Left colon (tissue), 2 donors: ENCODE measurements at places on chromosomes 7 and 10. TPM values are rescaled to one million over a fixed set of nuclear protein-coding genes. Genes with fewer than 3 reads are reported as not detected.

Gene VGF
- 0.40 TPM for total RNA-seq

DNA sequence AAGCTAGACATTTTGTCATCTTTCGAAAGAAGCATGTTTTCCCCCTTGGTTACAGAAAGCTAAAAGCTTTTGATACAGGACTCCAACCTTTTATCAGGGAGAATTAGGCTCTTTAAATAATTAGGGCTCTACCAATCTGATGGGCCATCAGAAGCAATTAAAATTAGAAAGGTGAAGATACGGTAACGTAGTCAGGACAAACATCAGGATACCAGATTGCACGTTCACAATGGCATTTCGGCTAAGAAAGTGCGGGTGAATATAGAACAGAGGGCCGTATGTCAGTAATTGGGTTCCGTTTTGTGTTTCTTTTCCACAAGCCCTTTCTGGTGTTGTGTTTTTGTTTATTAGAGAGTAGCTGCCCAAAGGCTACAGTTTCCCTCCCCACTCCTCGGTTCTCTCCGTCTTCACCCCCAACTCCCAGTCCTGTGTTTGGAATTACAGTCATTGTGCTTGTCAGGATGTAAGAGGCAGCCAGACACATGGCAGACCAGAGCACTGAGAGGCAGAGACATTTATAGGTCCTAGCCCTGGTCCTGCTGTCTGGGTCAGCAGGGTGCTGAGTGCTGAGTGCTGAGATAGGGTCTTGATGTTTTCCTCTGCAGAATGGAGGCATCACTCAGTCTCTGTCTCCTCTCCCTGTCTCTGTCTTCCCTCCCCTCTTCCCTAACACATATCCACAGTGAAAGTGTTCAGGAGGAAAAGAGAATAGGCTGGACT, 5.5 kb downstream of the PFKP start:
- no peak for DNase-seq

Gene HOXA10
- total RNA-seq = 23.4 TPM

GRCh38 chr7:127671341-127671740, 19.3 kb downstream of the SND1 start:
- no peak for DNase-seq

Gene SNCG
- total RNA-seq = 6.8 TPM

DNA sequence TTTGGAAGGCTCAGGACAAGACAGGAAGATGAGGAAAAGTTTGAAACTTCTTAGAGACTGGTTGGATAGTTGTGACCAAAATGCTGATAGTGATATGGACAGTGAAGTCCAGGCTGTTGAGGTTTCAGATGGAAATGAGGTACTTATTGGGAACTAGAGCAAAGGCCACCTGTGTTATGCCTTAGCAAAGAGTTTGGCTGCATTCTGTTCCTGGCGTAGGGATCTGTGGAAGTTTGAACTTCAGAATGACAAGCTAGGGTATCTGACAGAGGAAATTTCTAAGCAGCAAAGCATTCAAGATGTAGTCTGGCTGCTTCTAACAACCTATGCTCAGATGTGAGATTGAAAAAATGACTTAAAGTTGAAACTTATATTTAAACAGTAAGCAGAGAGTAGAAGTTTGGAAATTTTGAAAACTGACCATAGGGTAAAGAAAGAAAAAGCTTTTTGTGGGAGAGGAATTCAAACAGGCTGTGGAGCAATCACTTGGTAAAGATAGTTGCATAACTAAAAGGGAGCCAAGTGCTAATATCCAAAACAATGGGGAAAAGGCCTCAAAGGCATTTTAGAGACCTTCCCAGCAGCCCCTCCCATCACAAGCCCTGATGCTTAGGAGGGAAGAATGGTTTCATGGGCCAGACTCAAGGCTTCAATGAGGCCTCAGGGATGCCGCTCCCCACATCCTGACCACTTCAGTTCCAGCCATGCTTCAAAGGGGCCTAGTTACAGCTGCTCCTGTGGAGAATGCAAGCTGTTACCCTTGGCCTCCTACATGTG, 415.1 kb downstream of the INHBA start:
- no peak for DNase-seq

- DNase-seq = no peak
Measured at GRCh38 chr7:48658138-48658537, 266.2 kb upstream of the CDC14C start.
